SK-N-MC (cell line): ENCODE measurements at places on chromosomes 2 and 18.

GRCh38 chr2:196413821-196414274 lies 225.7 kb upstream of the CCDC150 start:
- DNase-seq, result no peak

- DNase-seq, result no peak
Observed at GRCh38 chr2:237648016-237648381, 20.6 kb downstream of the LRRFIP1 start.

DNA sequence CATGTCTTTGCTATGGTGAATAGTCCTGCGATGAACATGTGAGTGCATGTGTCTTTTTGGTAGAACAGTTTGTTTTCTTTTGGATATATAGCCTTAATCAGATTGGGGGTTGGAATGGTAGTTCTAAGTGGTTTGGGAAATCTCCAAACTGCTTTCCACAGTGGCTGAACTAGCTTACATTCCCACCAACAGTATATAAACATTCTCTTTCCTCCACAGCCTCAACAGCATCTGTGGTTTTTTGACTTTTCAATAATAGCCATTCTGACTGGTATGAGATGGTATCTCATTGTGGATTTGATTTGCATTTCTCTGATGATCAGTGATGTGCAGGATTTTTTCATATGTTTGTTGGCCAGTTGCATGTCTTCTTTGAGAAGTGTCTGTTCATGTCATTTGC lies 112.2 kb upstream of the SESTD1 start:
- DNase-seq, result no peak

DNA sequence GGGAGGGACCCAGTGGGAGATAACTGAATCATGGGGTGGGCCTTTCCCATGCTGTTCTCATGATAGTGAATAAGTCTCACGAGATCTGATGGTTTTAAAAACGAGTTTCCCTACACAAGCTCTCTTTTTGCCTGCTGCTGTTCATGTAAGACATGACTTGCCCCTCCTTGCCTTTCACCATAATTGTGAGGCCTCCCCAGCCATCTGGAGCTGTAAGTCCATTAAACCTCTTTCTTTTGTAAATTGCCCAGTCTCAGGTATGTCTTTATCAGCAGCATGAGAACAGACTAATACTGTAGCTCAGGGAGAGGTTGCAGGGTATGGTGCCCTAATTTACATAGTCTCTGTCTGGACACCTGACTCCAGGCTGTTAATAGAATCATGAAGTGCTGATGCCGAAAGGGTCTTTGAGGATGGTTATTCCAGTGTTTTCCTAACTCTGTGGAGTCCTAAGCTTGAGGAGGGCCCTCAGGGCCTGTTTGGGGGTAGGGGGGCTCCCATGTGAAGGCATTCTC lies 343.2 kb downstream of the ALK start:
- no peak for DNase-seq

DNA sequence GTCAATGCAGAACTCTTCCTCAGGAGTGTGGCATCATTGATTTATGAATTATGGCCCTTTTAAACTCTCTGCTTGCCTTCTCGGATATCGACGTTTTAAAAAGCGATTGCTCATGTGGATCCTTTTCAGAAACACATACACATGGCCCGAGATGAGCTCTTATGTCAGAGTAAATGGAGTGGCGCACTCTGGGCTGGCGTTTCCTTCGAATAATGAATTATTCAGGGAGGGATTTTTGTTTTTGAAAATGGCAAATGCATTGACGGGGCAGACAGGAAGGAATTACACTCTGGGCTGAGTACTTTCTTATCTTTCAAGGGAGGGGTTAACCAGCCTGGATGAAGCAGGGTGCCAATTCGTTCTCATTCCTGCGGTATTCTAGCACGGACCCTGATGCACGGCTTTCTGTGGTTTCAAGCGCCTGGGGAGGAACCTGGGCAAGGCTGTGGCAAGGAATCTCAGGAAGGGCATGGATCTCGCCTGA lies 142.7 kb downstream of the PRKCE start:
- no peak for DNase-seq

DNA sequence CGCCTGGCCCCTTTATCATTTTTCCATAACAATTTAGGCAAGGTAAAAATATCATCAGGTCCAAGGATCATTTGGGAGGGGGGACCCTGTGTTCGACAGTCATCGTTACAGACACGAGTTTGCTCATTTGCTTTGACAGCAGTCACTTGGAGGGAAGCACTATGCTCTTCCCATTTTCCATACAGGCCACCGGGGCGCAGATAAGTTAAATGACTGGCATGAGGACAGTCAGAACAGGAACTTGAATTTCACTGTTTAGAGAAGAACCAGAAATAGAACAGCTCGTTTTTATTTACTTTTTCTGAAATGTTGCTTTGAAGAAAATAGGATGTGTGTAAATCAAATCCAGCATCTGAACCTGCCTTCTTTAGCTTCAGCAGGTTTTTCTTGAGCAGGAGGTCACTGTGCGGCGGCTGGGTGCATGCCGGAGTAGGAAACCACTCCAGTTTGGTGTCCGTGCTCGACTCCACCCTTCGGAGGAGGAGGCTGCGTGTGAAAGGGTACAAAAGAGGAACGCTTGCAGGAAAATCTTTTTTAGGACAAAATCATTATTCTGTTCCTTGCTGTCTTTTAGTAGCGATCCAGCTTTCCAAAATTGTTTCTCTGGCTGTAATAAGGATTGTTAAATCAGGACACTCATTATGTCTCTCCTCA lies 15.2 kb downstream of the NPAS2 start:
- no peak for DNase-seq

DNA sequence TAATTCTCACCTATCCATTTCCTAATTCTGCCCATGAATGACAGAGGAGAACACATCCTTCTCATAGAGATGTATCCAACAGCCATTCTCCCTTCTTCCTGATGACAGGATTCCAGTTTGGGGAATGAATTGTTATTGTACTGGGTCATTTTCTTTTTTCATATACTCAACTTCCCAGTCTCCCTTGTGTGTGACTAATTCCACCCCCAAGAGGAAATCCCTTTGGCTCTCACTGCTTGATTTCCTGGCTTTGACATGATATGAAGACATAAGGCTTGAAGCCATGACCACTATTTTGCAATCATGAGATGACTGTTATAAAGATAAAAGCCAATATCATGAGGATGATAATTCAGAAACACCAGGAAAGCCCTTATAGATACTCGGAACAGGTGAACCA lies 384.7 kb upstream of the ACVR2A start:
- DNase-seq, result no peak

- no peak for DNase-seq
Observed at GRCh38 chr2:36374585-36374984, 19.0 kb downstream of the CRIM1 start.

GRCh38 chr2:43005245-43005974 lies 213.0 kb upstream of the HAAO start:
- no peak for DNase-seq

- no peak for DNase-seq
Observed at GRCh38 chr2:127158614-127159290, 51.8 kb upstream of the BIN1 start.

DNA sequence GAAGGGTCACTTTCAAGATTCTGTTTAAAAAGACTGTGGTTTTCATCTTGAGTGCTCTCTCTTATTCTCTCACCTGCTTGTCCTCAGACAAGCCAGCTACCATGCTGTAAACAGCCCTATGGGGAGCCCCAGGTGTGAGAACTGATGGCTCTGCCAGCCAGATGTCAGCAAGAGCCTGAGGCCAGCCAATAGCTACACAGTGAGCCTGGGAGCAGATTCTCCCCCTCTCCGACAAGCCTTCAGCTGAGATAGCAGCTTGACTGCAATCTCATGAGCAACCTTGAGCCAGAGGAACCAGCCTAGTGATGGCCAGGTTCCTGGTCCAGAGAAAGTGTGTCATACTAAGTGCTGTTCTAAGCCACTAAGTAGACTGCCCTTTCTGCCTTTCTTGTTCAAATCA lies 272.1 kb downstream of the NAPG start:
- DNase-seq, result no peak

GRCh38 chr2:207881902-207882301 lies 112.2 kb upstream of the FZD5 start:
- no peak for DNase-seq

GRCh38 chr2:138274421-138275291 lies 226.9 kb upstream of the SPOPL start:
- no peak for DNase-seq

DNA sequence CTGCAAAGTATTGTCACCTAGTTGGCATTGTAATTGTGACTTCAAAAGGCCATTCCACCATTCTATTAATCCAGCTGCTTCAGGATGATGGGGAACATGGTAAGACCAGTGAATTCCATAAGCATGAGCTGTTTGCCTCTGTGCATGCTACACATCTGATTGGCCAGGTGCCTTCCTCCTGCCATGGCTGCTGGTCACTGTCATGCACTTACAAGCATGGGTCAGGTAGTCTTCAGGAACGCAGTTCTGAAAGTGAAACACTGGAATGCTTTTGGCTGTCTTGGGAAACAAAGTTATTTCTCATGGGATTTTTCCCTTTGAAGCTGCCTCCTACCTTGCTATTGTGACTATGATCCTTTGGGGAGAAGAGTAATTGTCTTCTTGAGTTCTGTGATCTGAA lies 267.6 kb downstream of the GBX2 start:
- no peak for DNase-seq

- DNase-seq, result no peak
Observed at GRCh38 chr2:84719434-84719833, 161.4 kb downstream of the TRABD2A start.

- DNase-seq, result no peak
Observed at GRCh38 chr2:69092857-69093256, 79.9 kb downstream of the ANTXR1 start.

DNA sequence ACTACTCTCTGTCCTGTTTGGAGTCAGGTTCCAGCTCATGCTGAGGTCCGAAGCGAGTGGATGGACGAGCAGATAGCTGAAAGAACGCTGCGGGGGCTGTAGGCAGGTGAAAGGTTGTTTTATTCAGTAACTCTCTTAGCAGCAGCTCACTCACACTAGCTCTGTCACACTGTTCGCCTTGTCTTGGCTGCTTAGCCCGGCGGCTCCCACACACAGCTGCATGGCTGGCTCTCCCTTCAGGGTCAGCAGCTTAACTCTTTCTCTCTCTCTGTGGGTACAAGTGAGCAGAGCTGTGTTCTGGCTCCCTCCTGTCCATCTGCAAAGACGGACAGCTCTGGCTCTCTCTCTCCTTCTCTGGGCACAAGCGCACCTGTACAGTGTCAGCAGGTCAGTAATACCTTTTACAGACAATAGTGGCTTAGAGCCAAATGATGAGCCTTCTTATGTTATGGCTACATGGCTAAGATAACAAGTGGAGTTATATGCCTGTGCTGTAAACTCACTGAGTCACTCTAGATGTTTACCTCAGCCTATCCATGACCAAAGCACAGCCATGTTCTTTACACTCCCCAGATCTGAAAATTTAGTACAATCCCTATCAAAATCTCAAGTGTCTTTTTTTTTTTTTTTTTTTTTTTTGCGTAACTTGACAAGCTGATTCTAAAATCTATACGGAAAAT lies 149.3 kb downstream of the GALNT1 start:
- DNase-seq, result no peak

DNA sequence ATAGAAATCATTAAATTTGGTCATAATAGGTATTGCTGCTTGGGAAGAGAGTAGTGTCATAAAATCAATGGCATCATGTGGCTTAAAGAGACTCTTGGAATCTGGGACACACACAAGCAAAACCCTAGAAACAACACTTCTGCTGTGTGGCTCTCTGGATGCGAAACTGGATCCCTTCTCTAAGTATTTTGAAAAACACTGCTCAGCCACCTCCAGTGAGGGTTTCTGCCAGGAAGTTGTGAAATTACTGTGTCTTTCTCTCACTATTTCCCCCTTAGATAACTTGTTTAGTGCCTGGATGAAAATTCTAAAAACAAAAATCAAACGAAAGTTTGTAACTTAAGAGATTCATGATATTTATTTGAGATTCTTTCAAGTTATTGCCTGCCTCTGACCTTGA lies 163.8 kb downstream of the RHBDD1 start:
- no peak for DNase-seq

DNA sequence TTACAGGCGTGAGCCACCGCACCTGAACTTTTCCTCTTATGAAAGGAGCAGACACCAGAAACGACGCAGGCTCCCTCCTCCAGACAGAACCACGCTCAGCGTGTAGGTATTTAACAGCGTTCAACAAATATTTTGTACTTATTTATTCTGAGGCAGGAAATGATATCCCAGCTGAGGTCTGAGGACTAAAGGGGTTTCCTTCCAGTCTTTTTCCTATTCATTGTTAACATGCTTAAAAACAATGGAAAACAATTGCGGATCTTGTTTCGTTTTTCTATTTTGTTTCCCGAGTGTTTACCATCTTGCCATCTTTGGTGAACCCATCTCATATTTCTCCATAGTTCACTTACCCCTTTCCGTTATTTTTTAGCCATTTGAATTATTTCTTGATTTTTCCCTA lies 43.7 kb upstream of the FOSL2 start:
- no peak for DNase-seq

- no peak for DNase-seq
Observed at GRCh38 chr2:25379535-25379934, 37.8 kb upstream of the DNMT3A start.

DNA sequence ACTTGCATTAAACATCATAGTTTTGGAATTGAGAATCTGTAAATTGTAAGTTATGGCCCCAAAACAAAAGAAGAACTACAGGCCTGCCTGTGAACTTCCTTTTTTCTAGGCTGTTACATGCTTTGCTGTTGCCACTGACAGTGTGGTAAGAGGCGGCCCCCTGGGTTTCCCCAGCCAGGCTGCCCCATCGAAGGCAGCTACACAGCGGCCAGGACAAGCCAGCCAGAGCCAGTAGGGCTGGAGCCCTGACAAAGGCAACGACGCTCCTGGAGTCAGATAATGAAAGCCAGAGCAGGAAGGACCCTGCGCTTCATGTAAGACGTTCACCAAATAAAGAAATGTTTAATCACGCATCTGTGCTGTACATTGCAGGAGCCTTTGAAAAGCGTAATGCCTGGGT lies 55.0 kb downstream of the ANKRD44 start:
- no peak for DNase-seq

DNA sequence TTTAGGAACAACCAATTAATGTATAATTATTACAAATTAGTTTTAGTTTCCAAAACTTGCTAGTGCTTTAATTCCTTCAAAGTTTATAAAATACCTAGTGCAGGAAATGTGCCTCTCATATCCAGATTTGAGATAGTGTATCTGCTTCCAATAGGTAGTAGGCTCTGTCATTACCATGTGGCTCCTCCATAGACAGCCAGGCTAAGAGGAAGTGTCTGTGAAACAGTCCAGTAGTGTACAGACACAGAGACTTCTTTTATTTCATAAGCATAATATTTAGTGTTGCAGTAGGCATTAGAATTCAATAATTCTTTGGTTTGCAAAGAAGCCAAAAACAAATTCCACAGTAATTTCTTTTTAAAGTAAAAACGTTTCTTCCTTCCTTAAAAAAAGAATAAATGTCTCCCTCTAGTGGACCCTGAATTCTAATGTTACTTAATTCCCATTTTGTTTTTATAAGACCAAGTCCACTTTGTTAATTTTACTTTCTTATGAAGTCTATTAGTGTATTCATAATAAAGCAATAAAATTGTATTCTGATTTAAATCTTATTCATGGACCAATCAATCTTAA lies 101.2 kb downstream of the NEB start:
- DNase-seq, result no peak
